Uterine smooth muscle cell (primary cell): ENCODE measurements at places on chromosomes 4 and X. TPM values are rescaled to one million over a fixed set of nuclear protein-coding genes. Genes with fewer than 3 reads are reported as not detected.

GPR119 gene
- not detected in 2 replicates for total RNA-seq

SPCS3 gene
- total RNA-seq = 116 and 162 TPM in 2 replicates

CT45A10 gene
- total RNA-seq = not detected in 2 replicates

SERTM2 gene
- total RNA-seq = 1.9 TPM in 2 replicates

METTL14 gene
- total RNA-seq = 45.9 and 61.9 TPM in 2 replicates

CT45A1 gene
- total RNA-seq = not detected in 2 replicates

ANXA3 gene
- total RNA-seq = 4.3 and 6.2 TPM in 2 replicates

FRMD7 gene
- total RNA-seq = 0.11 TPM in 1 of 2 replicates, not detected in the other

CPE gene
- 1.00 and 1.3 TPM in 2 replicates for total RNA-seq

PABPC5 gene
- 1.8 and 2.5 TPM in 2 replicates for total RNA-seq

DMP1 gene
- total RNA-seq = not detected in 2 replicates

KLHL5 gene
- total RNA-seq = 138 and 157 TPM in 2 replicates

TRIM75 gene
- not detected in 2 replicates for total RNA-seq

MECP2 gene
- 24.7 and 29.8 TPM in 2 replicates for total RNA-seq

MAB21L2 gene
- total RNA-seq = 0.11 and 0.12 TPM in 2 replicates

IDUA gene
- 8.2 and 14.0 TPM in 2 replicates for total RNA-seq

FAM114A1 gene
- total RNA-seq = 453 and 465 TPM in 2 replicates

GAGE12F gene
- not detected in 2 replicates for total RNA-seq

KIAA0232 gene
- 29.5 and 30.5 TPM in 2 replicates for total RNA-seq

ZRSR2 gene
- total RNA-seq = 6.1 and 9.0 TPM in 2 replicates

CXCR3 gene
- not detected in 2 replicates for total RNA-seq

LNX1 gene
- total RNA-seq = 0.11 and 0.25 TPM in 2 replicates

UGT2B11 gene
- not detected in 2 replicates for total RNA-seq

SYNPO2 gene
- 7.0 and 20.4 TPM in 2 replicates for total RNA-seq

SLITRK4 gene
- 0.50 and 1.2 TPM in 2 replicates for total RNA-seq

FGD1 gene
- 6.5 and 7.0 TPM in 2 replicates for total RNA-seq
